GM12864 (cell line): ENCODE measurements at places on chromosomes 4 and X.

GRCh38 chr4:6298035-6298434, 28.4 kb downstream of the WFS1 start:
- no peak for DNase-seq

DNA sequence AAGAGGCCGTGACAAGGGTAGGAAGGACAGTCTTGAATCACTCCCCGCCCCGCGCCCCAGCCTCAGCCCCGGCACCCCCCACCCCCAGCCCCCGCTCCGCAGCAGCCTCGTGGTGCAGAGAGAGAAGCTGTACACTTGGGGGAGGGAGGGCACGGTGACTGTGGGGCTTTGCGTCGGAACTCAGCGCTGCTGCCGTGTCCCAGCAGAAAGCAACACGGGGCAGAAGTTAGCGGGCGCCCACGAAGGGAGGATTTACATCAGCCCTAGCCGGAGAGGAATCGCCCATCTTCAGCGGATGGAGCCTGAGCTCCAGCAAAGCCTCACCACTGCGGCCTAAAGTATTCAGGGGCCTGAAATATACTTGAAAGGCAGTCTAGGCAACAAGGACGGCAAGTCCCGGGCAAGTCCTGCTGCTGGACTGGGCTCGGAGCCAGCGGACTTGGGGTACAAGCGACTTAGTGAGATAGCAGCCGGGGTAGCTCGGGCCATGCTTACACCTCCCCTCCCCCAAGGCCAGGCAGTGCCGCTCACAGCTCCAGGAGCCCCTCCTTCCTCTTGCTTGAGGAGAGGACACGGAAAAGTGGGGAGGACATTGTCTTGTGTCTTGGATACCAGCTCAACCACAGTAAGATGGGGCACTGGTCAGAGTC, 18.5 kb upstream of the OPN1LW start:
- no peak for DNase-seq

DNA sequence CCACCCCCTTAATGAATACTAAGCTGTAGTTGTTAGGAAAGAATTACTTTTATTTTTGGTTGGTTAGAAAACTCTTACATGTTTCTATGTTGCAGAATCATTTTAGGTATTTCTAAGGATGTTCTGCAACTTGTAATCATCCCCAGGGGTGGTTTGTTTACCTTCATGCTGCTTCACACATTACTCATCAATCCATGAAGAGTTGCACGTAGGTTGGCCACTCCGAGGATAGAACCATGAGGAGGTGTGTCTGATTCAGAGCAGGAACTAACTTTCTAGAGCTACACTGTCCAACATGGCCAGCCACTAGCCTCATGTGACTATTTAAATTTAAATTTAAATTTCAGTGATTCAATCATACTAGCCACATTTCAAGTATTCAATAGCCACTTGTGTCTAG, 127.2 kb upstream of the FRMPD4 start:
- DNase-seq: no peak

- no peak for DNase-seq
Measured at GRCh38 chr4:100359441-100359840, 158.4 kb downstream of the EMCN start.

DNA sequence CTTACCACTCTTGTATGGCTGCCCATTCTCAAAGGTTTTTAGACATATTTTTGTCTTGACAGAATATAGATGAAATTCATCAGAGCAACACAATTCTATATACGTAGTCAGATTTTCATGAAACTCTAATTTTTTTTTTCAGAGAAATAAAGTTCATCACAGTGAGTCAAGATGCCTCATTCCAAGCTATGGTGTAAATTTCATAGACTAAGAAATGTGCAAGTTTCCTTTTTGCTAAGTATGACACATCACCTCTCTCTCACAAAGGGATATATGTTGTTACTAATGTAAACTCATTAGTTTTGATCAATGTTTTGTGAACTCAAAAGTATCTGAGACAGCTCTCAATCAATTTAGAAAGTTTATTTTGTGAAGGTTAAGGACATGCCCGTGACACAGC, 60.4 kb upstream of the ATXN3L start:
- no peak for DNase-seq
